ENCODE measurements at places on chromosomes 6 and 20.

GRCh38 chr6:149273318-149273717 is 44.2 kb upstream of the TAB2 start:
- no peak for DNase-seq

GRCh38 chr6:88359530-88360202 is 193.5 kb upstream of the CNR1 start:
- DNase-seq = no peak

DNA sequence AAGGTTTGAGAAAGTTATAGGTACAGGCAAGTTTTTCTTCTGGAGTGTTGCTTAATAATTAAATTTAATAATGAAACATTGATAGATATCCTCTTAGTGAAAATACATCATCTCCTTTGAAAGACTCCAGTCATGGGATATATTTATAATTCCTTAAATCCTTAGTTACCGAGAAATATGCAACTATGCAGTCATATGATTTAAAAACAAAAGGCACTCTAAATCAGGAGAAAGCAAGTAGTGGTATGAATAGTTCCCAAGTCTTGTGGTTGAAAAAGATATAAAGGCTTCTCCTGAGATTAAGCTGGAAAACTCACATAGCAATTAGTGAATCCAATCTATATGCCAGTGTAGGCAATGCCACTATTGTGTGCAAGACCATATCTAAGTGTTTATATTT is 475.4 kb downstream of the EYS start:
- DNase-seq = no peak

GRCh38 chr6:90938122-90938521 is 351.2 kb upstream of the MAP3K7 start:
- DNase-seq = no peak

GRCh38 chr20:16434062-16434664 is 139.1 kb downstream of the KIF16B start:
- peak; percentile 41 for DNase-seq

- DNase-seq = no peak
Observed at GRCh38 chr6:140192018-140192417, 817.6 kb upstream of the CITED2 start.

DNA sequence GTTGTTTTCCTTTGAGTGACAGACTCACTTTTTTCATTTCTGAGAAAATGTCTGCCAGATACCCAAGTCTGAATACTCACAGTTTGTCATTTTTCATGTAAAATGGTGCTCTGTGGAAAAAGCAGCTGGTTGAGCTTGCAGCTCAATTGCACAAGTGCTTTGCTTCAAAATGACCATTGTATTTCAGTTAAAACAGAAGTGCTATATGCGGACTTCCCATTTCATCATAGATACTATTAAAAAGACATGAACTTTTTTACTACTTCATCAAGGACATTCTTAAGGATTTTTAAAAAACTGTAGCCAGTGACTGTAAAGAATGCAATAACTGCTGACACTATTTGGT is 61.5 kb downstream of the KCNS1 start:
- DNase-seq = no peak

GRCh38 chr20:3864518-3864917 is 17.9 kb downstream of the MAVS start:
- no peak for DNase-seq

- no peak for DNase-seq
Observed at GRCh38 chr6:148758492-148758891, 11.7 kb downstream of the UST start.

GRCh38 chr20:52103335-52103912 is 88.2 kb downstream of the ZFP64 start:
- DNase-seq = no peak

DNA sequence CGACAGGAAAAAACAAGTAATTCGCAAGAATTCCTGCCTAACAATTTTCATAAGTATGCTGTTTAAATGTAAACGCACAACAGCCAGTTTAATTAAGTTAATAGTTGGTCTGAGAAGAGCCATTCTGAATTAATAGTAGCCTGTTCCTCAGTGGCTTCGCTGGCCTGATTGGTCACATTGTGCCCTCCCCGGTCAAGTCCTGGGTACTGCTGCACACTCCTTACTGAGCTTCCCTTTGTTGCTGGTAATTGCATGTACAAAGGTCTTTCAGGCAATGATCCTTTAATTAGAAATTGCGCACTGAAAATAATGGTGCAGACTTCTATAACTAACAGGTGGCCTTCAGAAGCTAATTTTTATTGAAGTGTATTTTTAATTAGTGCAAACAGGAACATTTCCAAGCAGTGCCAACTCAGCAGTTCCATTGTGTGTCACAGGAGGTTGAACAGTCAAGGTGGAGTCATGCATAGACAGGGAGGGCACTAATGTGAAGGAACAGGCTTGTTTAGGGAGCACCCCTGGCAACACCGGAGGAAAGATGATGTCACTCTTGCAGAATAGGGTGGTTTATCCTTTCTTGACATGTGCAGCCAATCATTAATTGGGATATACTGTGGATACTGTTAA is 92.6 kb upstream of the SLC22A23 start:
- DNase-seq = no peak

DNA sequence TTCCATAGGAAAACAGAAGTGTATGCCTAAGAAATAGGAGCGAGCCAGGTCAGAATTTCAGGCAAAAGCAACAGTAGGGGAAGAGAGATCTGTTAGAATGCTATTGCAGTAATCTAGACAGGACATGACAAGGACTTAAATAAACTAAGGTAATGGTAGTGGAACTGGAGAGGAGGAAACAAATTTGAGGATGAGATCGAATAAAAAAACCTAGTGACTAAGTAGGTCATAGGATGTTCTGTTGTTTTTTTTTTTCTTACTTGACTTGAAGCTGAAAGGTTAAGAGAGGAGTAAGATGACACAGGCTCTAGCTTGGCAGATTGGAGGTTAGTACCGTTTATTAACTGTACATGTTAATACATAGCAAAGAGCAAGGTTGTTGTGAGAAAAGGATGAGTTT is 28.6 kb downstream of the ORC3 start:
- DNase-seq = no peak

DNA sequence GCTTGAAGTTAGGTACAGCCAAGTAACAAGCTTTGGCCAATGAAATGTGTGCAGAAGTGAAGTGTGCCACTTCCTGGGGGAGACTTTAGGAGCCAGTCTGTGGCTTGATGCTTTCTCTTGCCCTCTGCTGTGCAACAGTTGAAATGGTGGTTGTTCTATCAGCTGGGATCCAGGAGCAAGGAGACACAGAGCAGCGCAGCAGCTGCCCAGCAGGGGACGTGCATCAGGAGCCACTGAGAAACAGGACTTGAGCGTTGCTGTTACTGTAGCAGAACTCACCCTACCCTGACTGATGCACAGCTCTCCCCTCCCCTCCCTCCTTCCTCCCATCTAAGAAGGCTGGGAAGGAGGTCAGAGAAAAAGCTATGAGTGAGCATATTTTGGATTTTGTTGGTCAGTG is 18.9 kb upstream of the CCN5 start:
- DNase-seq = no peak

- DNase-seq = no peak
Observed at GRCh38 chr6:5442319-5442718, 181.0 kb downstream of the FARS2 start.

DNA sequence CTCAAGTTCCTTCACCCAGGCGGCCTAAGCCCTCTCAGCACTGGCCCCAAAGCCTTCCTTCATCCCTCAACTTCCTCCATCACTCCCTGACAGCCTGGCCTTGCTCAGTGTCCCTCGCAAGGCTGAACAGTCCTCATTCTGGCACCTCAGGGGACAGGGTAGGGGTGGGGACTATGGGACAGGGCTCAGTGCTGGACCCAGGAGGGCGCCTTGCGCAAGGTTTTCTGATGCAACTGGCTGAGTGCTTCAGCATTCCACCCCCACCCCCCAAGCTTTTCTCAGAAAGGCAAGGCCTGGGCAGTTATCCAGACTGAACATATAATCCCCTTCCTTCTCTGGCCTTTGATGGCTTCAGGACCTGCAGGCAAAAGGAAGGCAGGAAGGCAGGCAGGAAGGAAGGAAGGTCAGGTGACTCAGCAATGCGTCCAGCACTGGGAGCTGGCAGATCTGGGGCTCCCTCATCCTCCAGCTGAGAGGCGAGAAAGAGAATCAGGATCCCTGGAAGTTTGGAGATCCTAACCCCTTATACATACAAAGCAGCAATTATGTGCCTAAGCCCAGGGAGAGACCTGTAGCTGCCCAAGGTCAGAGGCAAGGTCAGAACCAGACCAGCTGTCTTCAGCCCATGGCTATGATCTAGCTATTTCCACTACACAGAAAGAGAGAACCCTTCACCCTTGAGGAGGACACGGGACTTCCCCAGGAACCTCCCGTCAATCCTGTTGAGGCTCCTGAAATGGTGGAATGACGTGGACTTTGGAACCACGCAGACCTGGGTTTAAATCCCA is 8.6 kb upstream of the TRIB3 start:
- DNase-seq = peak; percentile 74

GRCh38 chr20:57653546-57653900 is 33.3 kb upstream of the ZBP1 start:
- DNase-seq = peak; percentile 11

DNA sequence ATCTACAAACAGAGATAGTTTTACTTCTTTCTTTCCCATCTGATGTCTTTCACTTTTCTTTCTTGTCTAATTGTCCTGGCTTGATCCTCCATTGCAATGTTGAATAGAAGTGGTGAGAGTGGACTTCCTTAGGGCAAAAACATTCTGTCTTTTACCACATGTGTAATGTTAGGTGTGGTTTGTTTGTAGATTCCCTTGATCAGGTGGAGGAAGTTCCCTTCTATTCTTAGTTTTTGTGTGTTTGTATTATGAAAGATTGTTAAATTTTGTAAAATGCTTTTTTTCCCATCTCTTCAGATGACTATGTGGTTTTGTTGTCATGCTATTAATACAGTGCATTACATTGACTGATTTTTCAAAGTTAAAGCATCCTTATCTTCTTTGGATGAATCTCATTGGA is 41.6 kb upstream of the DUSP22 start:
- DNase-seq = no peak

Data from AG08396 (cell line).